ENCODE measurements at places on chromosomes 16 and 17.
A peak's percentile ranks its signal among the peaks of the same experiment; 100 is the strongest.

DNA sequence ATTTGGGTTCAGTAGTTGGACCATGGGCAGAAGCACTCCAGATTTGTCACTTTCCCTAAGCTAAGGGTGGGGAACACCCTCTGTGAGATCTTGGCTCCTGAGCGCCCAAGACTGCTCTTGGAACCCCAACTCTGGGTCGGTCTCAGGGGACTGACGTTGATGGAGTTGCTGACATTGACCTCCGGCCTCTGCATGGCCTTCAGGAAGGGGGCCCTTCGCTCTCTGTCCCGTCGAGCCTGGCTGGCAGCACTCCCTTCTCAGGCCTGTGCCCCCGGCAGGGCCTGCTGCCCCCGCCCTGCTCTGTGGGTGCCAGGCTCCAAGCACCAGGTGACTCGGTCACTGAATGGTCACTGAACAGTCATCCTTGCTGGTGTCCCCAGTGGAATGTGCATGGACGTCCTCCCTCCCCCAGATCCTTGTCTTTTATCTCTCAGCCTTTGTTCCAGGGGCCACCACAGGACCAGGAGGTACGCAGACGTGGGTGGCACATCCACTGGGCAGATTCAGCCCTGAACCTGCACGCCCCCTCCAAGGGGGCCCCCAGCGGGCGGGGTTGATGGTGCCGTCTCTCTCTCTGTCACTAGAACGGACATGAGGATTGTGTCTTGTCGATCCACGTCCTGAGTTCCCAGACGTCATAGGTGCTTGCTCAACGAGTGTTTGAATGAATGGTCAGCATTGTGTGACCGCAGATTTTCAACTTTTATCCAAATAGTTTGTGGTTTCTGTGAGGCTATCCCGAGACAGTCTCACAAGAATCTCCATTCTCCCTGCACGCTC lies 314.5 kb downstream of the SEC14L1 start:
- DNase-seq = no peak

- no peak for DNase-seq
These were observed 31.2 kb upstream of the PIK3R6 start for GRCh38 chr17:8898636-8899035.

- DNase-seq = no peak
These were observed 73.8 kb upstream of the HNF1B start for GRCh38 chr17:37818689-37819088.

GRCh38 chr16:31382485-31383161 lies 10.5 kb upstream of the ITGAD start:
- peak; percentile 68 for DNase-seq

DNA sequence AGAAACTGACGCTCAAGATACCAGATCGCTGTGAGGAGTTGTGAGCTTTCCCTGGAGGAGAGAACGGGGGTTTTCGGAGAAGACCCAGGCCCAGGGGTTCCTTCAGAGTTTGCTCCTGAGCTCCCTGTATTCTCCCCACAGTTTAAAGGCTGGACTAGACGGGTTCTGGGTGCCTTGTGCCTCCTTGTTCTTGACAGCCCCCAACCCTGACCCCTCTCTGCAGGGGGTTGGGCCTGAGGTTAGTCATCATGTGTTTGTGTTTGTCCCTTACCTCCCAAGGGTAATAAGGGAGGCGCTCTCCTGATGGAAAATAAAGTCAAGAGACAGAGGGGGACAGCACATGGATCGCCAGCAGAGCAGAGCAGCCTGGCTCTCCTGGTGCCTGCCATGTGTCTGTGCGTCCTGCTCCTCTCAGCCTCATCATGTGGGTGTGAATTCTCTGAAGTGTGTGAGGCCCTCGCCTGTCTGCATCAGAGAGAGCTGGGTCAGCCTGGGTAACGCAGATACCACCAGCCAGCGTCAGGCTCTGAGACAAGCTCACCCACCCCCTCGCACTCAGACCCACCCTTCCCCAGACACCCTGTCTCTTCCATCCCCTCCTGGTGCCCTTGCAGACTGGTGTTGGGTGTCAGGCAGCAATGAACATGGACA lies 8.7 kb downstream of the HEXIM2 start:
- no peak for DNase-seq

DNA sequence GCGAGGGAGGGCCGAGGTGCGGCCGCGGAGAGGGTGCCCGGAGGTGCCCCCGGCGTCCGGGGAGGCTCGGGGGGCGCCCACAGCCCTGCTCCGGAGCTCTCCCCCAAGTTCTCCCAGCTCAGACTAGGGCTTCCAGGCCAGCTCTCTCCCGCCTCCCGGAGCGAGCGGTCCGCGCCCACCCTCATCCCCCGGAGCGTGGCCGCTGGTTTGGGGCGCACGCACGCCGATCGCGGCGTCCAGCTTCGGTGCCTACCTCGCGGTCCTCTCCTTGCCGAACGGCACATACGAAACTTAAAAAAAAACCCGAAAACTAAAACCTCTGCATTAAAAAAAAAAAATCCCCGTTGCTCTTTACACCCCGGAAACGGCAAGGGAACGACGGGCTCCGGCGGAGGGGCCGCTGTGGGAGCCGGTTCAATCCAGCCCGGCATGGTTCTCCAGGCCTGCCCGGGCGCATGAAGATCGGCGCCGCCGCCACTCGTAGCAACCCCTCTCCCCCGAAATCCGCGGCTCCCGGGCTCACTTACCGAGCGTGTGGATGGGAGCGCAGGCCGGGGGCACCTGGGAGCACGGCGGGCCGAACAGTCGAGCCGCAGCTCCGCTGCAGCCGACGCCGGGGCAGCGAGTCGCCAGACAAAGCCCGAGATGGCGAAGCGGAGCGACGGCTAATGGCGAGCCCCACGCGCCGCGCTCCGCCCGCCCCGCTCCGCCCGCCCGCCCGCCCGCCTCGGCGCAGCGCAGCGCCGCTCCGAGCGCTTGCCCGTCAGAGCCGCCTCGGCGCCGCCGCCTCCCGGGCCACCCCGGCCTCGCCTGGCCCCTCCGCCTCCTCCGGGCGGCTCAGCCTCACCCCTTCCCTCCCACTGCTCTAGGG lies 973 bp upstream of the UBTF start:
- peak; percentile 58 for DNase-seq

DNA sequence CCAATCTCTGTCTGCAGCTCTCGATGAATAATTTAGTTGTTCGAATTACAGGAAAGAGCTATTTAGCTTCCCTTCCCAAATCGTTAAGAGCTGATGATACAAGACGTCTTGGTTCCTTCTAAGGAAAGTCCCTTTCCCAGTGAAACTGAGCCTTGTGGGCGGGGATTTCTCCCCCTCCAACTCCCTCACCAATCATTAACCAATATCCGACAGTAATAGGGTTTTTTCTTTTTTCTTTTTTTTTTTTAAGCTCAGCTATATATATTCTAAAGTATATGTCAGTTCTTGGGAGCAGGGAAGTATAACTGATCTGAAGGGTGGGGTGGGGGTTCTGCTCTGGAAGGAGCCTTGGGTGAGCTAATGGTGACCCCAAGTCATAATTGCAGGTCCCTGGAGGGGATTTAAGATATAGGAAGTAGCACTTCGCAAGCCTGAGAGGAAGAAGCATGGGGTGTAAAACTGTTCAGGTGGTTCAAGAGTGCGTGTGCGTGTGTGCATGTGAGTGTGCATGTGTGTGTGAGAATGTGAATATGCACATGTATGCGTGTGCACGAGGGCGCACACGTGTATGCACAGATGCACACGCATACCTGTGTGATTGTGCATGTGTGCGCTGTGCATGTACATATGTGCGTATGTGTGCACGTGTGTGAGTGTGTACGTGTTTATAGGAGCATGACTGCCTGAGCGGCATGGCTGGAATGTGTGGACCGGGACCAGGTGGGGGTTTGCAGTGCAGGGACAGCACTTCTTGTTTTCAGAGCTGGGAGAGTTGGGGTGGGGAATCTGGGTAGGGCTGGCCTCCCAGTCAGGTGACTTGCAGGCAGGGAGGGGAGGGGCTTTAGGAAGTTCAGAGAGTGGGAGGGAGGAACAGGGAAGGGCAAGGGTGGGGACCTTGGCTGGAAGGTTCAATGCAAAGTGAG lies 42.7 kb downstream of the SOCS3 start:
- no peak for DNase-seq

GRCh38 chr16:86089334-86089900 lies 190.5 kb downstream of the IRF8 start:
- DNase-seq = no peak

GRCh38 chr17:58172369-58173071 lies 5.7 kb downstream of the OR4D2 start:
- no peak for DNase-seq

- no peak for DNase-seq
These were observed 53.7 kb downstream of the CACNG1 start for GRCh38 chr17:67098006-67098405.

- no peak for DNase-seq
These were observed 43.5 kb upstream of the MNT start for GRCh38 chr17:2444382-2444781.

- DNase-seq = no peak
These were observed 23.5 kb downstream of the SMTNL2 start for GRCh38 chr17:4607773-4608187.

DNA sequence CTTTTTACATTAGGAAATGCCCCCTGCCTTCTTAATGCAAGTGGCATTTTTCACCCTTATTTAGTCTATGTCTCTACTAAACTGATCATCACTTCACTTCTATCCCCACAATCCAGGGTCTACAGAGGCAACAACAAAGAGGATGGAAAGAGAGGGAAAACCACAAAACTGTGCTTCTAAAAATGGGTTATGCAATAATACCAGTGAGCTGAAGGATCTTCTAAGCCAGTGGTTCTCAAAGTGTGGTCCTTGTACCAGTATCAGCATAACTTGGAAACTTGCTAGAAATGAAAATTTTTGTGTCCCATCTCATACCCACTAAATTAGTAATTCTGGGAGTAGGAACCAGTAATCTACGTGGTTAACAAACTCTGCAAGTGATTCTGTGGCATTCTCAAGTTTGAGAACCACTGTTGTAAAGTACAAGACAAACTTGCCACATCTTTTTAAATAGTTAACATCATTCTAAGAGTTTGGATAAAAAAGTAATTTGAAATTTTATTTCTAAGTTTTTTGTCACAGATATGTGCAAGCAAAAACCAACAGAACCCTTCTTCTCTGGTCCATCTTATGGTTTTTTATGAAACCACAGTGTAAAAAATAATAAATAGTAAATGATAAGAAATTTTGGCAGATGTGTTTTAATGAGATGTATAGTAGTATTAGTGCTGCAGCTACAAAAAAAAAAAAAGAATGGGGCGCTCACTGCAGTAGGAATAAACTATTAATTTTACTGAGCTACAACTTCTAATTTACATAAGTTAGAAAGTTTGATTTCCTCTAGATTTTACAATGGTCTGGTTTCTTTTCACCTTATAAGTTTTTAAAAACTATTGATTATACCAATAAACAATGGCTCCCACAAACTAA lies 16.2 kb downstream of the CDC27 start:
- no peak for DNase-seq
